Psoas muscle (tissue), 8 donors: ENCODE measurements at places on chromosomes 6 and 20. TPM values are rescaled to one million over a fixed set of nuclear protein-coding genes. Genes with fewer than 3 reads are reported as not detected.

TRDN gene
- polyA plus RNA-seq, result 79.7 TPM

ULBP3 gene
- polyA plus RNA-seq, result 0.32 TPM

TOMM6 gene
- polyA plus RNA-seq, result 305 TPM

RAB5IF gene
- 585 TPM for polyA plus RNA-seq

ACSS1 gene
- polyA plus RNA-seq, result 15.1 TPM

VSX1 gene
- polyA plus RNA-seq, result 0.04 TPM

WFDC10B gene
- polyA plus RNA-seq, result not detected

RNF182 gene
- polyA plus RNA-seq, result 0.01 TPM

FERMT1 gene
- 0.03 TPM for polyA plus RNA-seq

GPR63 gene
- 0.03 TPM for polyA plus RNA-seq

ECT2L gene
- polyA plus RNA-seq, result not detected

PPP1R18 gene
- polyA plus RNA-seq, result 11.3 TPM

ADGRF1 gene
- polyA plus RNA-seq, result not detected

KLHDC3 gene
- polyA plus RNA-seq, result 97.1 TPM

SLC12A5 gene
- polyA plus RNA-seq, result 0.29 TPM

ARFGEF3 gene
- 0.22 TPM for polyA plus RNA-seq

C20orf144 gene
- polyA plus RNA-seq, result 0.08 TPM

BPIFB2 gene
- polyA plus RNA-seq, result not detected

C6orf52 gene
- polyA plus RNA-seq, result 0.38 TPM

GUCA1A gene
- not detected for polyA plus RNA-seq
